ENCODE measurements at places on chromosomes 11 and 22. TPM values are rescaled to one million over a fixed set of nuclear protein-coding genes. Genes with fewer than 3 reads are reported as not detected.

SBF2 gene
- 19.4 TPM for total RNA-seq

SERPING1 gene
- total RNA-seq: not detected

SPDYC gene
- not detected for total RNA-seq

PGA5 gene
- not detected for total RNA-seq

GAL3ST1 gene
- not detected for total RNA-seq

C22orf31 gene
- total RNA-seq: not detected

EMID1 gene
- 0.21 TPM for total RNA-seq

CFAP300 gene
- total RNA-seq: 4.1 TPM

MIEF1 gene
- 26.7 TPM for total RNA-seq

OR5B17 gene
- not detected for total RNA-seq

MYOD1 gene
- total RNA-seq: not detected

PTPRJ gene
- total RNA-seq: 26.9 TPM

UPK2 gene
- not detected for total RNA-seq

OR52I2 gene
- not detected for total RNA-seq

LINC01488 gene
- not detected for total RNA-seq

BIK gene
- total RNA-seq: 3.7 TPM

MMP13 gene
- total RNA-seq: 0.24 TPM

PRR33 gene
- not detected for total RNA-seq

TMEM41B gene
- total RNA-seq: 49.0 TPM

PANX3 gene
- total RNA-seq: not detected

TIMM8B gene
- total RNA-seq: 106 TPM

NXPE1 gene
- not detected for total RNA-seq

NPAS4 gene
- not detected for total RNA-seq

SYT7 gene
- total RNA-seq: 1.2 TPM

APOBEC3A gene
- not detected for total RNA-seq

PDE3B gene
- total RNA-seq: 0.98 TPM

KRTAP5-8 gene
- total RNA-seq: not detected

MS4A8 gene
- total RNA-seq: not detected

SF1 gene
- 318 TPM for total RNA-seq

OR10A2 gene
- not detected for total RNA-seq

FIBIN gene
- not detected for total RNA-seq

ANKK1 gene
- total RNA-seq: 0.27 TPM

IFITM5 gene
- total RNA-seq: not detected

MYO7A gene
- total RNA-seq: 0.88 TPM

SCT gene
- not detected for total RNA-seq

OR52E8 gene
- total RNA-seq: not detected

RAG2 gene
- not detected for total RNA-seq

SOX10 gene
- total RNA-seq: 303 TPM

FUT4 gene
- total RNA-seq: not detected

OR56A1 gene
- not detected for total RNA-seq

NAALADL1 gene
- not detected for total RNA-seq

UPK3A gene
- total RNA-seq: not detected

ESRRA gene
- total RNA-seq: 66.5 TPM

OR8G5 gene
- total RNA-seq: 1.1 TPM

USP2 gene
- 1.8 TPM for total RNA-seq

VSIG10L2 gene
- 0.27 TPM for total RNA-seq

SCGB1D2 gene
- total RNA-seq: not detected

NEFH gene
- total RNA-seq: not detected

APOL4 gene
- total RNA-seq: not detected

OR4C12 gene
- total RNA-seq: not detected

SERHL2 gene
- 0.98 TPM for total RNA-seq

RHOG gene
- total RNA-seq: 17.5 TPM

SGSM1 gene
- total RNA-seq: not detected

MS4A15 gene
- total RNA-seq: not detected

POTEH gene
- total RNA-seq: 24.9 TPM

FAT3 gene
- total RNA-seq: 4.3 TPM

BLID gene
- 3.6 TPM for total RNA-seq

OR5T2 gene
- not detected for total RNA-seq

MPZL2 gene
- not detected for total RNA-seq

DMC1 gene
- total RNA-seq: 35.7 TPM
